ENCODE measurements at places on chromosomes 5 and 9. TPM values are rescaled to one million over a fixed set of nuclear protein-coding genes. Genes with fewer than 3 reads are reported as not detected.

Gene SLC6A3
- total RNA-seq: not detected

Gene SH3RF2
- total RNA-seq: 6.7 TPM

GRCh38 chr5:176530983-176531901, 6.0 kb downstream of the RNF44 start:
- no peak for DNase-seq

GRCh38 chr5:22352493-22352892, 500.7 kb downstream of the CDH12 start:
- no peak for DNase-seq

DNA sequence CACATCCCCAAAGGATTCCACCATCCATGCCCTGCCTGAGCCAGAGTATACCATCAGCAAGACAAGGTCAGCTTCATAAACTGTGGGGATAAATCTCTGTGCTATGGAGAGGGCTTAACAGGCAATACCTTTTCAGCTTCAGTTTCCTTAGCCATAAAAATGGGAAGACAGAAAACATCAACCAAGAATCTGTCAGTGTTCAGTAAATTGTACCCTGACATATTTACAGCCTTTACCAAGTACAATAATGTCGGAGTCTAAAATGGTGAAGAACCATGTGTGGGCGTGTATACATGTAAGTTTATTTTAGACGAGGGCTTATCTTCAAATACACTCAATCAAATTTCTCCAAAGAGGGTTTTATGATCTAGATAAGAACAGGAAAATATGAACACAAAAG, 94.7 kb downstream of the ELAVL2 start:
- DNase-seq: no peak

DNA sequence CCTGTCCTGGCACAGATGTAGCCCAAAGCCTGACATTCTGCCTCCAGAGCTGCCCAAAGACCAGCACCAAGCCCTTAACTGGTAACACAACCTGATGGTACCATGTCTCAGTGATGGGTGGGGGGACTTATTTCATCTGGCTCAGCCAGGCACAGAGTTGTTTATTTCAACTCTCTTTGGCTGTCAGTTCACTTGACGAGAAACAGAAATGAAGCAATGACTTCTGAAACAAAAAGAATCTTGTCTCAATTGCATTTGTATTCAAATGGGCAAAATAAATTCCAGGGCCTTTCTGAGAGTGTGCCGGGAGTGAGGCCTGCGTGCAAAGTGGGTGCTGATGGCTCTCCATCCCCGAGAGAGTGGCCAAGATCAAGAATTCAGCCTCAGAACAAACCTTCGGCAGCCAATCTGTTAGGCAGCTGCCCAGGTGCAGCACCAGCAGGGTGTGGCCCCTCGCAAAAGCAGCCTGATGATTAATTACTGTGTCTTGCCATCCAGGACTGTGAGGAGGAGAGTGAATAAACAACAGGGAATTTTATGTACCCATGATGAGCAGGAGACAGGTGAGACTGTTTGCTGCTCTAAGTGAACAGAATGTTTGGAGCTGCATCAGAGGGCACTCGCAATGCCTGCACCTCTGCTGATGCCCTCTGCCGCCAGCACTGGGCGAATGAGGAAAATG, 238.0 kb downstream of the HSPA4 start:
- no peak for DNase-seq

Gene SLC4A9
- total RNA-seq: not detected

GRCh38 chr9:90340421-90340820, 302.2 kb downstream of the DIRAS2 start:
- peak; percentile 61 for DNase-seq

Gene TPPP
- not detected for total RNA-seq

DNA sequence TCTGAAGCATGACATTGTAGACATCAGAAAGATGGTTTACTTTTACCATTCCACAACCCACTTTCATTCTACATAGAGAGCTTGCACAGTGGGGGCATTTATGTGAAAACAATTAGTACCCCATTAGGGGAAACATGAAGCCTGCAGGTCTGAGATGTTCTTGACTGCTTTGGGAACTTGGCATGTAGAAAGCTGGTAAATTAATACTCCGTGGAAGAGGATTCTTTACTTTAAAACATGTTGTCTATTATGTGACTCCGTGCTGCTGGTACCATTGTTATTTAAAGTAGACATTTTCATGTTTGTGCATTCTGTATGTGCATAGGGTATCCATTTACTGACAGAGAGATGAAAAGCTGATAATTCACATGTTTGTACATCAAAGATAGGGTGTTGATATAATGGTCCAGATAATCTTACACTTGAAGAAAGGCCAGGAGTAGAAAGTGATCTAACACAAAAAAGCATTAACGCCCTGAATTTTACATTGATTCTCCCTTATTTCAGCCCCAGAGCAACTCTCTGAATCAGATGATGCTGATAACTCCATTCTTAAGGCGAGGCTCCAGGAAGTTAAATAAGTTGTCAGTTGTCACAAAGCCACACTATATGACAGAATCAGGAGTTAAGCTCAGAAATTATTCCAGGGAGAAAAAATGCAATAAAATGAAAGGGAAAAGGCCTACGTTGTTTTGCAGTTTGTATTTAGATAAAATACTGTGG, 50.1 kb upstream of the CD180 start:
- no peak for DNase-seq

GRCh38 chr9:115437418-115437817, 319.5 kb upstream of the TNC start:
- DNase-seq: no peak

GRCh38 chr5:97778451-97778850, 595.4 kb upstream of the RIOK2 start:
- no peak for DNase-seq

GRCh38 chr9:35730486-35730854, 1.5 kb downstream of the TLN1 start:
- no peak for DNase-seq
